ENCODE measurements at places on chromosomes 6 and 20.
A peak's percentile ranks its signal among the peaks of the same experiment; 100 is the strongest.

DNA sequence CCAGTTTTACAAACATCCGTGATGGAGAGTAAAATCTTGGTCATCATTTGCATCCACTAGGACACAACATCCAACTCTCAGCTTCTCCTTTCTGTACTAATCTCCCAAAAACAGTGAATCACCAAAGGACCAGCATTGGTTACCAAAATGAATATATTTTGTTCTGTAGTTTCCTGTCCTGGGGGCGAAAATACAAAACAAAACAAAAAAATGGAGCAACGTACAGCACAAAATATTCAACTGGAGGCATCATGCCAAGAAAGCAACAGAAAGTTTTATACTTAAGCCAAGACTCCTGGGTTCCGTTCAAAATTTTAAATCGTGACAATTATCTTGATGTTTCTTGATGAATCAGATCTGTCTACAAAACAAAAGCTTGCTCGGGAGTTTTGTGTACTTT, 126.6 kb upstream of the CCDC28A start:
- no peak for DNase-seq

- no peak for DNase-seq
Observed at GRCh38 chr20:50342638-50343102, 152.0 kb downstream of the CEBPB start.

- DNase-seq: no peak
Observed at GRCh38 chr20:38196592-38196991, 31.5 kb upstream of the TGM2 start.

GRCh38 chr20:13401596-13401995, 180.5 kb downstream of the ISM1 start:
- DNase-seq: no peak

- no peak for DNase-seq
Observed at GRCh38 chr20:20253744-20254330, 114.1 kb upstream of the INSM1 start.

- no peak for DNase-seq
Observed at GRCh38 chr20:17733767-17734304, 34.1 kb downstream of the BANF2 start.

- DNase-seq: no peak
Observed at GRCh38 chr6:20266851-20267608, 54.8 kb upstream of the MBOAT1 start.

GRCh38 chr6:43676962-43677606, 10.5 kb downstream of the MRPS18A start:
- no peak for DNase-seq

GRCh38 chr6:5761370-5761769, 245.4 kb downstream of the NRN1 start:
- no peak for DNase-seq

GRCh38 chr20:54587408-54587807, 112.0 kb downstream of the DOK5 start:
- no peak for DNase-seq

GRCh38 chr20:51374456-51374830, 168.1 kb downstream of the NFATC2 start:
- DNase-seq: no peak

GRCh38 chr6:117449549-117450439, 24.1 kb upstream of the ROS1 start:
- peak; percentile 28 for DNase-seq

- DNase-seq: no peak
Observed at GRCh38 chr20:63310265-63310991, 17.4 kb downstream of the COL20A1 start.

DNA sequence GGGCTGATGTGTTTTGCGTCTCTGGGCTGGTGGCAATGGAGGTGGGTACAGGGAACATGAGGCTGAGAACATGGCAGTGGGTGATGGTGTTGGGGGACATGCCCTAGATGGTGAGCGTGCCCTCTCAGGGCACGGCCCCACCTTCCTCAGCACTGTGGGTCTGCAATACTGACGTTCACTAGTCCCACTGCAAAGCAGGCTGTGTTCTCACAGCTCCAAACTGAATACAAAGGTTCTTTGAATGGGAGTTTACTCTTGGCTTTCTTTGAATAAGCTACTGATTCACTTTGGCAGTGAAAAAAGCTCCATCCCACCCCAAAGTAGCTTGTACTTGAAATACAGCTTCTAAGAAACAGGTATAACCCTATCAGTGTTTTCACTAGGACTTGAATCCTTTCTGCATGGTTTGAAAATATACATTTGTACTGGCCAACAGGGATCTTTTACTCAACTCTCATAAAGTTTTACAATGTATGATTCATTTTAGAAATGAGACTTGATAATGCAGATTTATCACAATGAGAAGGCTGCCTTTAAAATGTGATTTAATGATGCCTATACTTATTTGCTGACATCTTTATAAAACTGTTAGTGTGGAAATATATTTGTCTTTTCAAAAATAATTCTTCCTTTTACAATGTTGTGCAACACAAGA, 400.7 kb downstream of the ZFAND3 start:
- DNase-seq: no peak

GRCh38 chr6:112007805-112008204, 46.1 kb upstream of the CCN6 start:
- DNase-seq: no peak

DNA sequence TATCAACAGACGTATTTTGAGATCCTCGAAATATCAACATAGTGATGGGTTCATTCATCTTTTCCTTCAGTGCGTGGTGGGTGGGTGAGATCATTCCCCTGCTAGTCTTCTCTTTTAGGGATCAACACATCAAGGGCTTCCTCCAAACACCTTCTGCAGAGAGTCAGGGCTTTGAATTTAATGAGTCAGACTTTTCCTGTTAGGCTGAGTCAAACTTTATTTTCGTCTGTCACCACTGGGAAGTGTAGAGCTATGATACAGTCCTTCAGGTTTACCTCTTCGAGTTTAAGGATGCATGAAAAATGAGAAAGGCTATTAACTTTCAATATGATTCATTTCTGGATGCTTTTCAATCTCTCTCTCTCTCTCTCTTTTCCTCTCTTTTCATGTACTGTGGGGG, 189.1 kb downstream of the BMP2 start:
- no peak for DNase-seq

DNA sequence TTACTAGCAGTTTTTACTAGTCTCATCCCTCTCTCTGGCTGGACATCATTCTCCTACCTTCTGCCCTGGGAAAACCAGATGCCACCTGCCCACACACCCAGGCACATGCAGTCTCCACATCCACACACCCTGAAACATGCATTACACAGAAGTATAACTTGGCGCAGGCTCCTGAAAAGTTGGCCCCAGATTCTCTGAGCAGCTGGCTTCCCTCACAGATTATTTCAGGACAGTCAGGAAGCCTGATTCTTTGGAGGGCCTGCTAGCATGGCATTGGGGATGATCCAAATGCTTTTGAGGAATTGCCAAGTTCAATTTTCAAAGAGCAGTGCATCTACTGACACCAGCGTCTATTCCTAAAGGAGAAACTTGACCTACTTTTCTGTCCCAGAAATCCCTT, 27.8 kb upstream of the KIF16B start:
- DNase-seq: no peak

GRCh38 chr6:42278131-42278853, 60.6 kb upstream of the MRPS10 start:
- DNase-seq: no peak

DNA sequence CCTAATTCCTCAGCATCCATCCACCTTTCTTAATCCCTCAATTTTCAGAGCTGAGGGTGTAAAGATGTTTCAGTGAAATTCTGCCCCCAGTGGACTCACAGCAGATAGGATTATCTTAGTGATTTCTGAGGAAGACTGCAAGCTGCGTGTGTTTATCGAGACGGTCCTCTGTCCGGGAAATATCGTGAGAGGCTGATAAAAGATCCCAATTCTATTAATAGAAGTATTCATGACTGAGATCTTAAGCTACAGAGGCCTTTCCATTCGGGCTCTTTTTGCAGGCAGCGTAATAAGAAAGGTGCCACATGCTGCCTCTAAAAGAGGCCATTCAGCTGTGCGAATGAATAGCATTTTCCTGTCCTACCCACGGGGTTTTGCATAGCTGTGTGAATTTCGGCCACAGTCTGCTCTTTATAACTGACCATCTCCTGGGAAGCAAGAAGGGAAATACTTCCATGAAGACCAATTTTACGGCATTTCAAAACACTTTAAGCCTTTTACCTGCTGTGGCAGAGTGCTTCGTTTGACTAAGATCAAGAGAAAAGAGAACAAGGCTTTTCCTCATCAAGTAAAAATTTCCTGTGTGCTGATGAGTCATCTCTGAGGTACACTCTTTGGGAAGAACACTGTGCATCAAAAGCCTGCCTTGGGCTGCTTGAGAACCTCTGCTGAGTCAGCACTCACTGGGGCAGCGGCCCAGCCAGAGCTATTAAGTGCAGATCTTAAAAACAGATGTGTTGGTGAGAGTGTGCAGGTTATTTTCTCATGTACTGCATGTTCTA, 208.8 kb downstream of the ARHGAP18 start:
- DNase-seq: peak; percentile 93

Data from LNCaP clone FGC (cell line).